Activated CD4-positive, CD25-positive, alpha-beta regulatory T cell treated with anti-CD3 and anti-CD28 coated beads, Interleukin-2, amount 50 U/mL, for 24 hours (primary cell): ENCODE measurements at places on chromosomes 3 and 15.

GRCh38 chr3:112464264-112464663 lies 35.0 kb downstream of the BTLA start:
- no peak for ATAC-seq

- ATAC-seq = no peak
Measured at GRCh38 chr15:47964229-47964628, 156.6 kb upstream of the SLC24A5 start.

DNA sequence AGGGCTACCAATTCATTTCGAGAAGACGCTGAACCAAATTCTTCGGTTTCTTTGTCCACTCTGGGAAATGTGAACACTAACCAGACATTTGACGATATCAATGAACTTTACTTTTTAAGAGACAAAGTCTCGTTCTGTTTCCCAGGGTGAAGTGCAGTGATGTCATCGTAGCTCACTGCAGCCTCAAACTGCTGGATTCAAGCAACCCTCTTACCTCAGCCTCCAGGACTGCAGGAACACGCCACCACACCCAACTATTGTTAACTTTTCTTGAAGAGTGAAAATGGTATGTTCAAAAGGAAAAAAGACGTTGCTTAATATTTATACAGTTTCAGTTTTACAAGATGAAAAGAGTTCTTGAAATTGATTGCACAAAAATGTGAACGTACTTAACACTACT lies 30.6 kb downstream of the MB21D2 start:
- peak; percentile 30 for ATAC-seq

- ATAC-seq = no peak
Measured at GRCh38 chr15:70004826-70005225, 92.9 kb downstream of the TLE3 start.

GRCh38 chr3:52441772-52442332 lies 3.1 kb downstream of the SEMA3G start:
- no peak for ATAC-seq

- ATAC-seq = no peak
Measured at GRCh38 chr3:142355692-142356091, 92.1 kb downstream of the XRN1 start.

- no peak for ATAC-seq
Measured at GRCh38 chr3:155079468-155079745, 712 bp upstream of the MME start.

DNA sequence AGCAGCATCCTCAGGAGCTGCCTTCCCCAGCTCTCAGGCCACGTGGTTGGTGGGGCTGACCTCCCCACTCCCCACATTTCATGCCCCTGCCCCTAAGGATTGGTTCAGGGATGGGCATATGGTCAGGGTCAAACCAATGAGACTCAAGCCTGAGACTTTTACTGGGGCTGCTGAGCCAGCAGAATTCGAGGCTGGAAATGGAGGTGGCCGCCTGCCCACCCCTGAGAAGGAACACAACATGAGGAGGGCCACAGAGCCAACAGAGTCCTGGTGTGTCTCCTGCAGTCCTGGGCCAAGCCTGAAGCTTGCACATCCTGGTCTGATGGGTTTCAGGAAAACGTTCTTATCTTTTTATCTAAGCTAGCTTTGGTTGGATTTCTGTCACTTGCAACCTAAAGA lies 5.9 kb downstream of the EHD4 start:
- ATAC-seq = no peak

- ATAC-seq = no peak
Measured at GRCh38 chr3:27905625-27906024, 183.5 kb upstream of the EOMES start.

- ATAC-seq = no peak
Measured at GRCh38 chr15:51494411-51495314, 127.9 kb downstream of the DMXL2 start.

DNA sequence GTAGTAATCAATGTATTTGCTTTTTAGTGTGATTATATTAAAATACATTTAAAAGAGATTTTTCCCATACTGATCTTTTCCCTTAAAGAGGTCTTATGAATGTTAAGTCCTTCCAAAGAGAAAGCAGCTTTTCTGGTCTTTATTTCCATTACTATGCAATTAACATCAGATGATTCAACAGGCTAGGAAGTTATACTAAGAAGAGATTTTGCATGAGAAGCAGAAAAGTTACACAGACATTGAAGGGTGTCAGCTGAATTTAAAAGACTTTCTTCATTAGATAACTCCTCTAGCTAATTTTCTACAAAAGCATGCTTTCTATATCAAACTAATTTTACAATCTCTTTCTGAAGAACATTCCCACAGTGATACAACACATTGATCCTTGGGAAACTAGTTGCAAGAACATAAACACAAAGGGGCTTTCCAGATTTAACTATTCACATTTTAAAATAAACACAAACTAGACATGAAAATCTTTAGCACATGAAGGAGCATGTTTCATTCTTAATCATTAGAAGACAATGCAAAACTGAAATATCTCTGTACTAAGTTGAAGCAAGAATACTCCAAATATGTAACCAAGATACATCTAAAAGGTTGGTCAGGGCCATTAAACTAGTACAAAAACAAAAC lies 965.8 kb downstream of the ROBO1 start:
- ATAC-seq = no peak
